Gastrocnemius medialis (tissue), 4 donors: ENCODE measurements at places on chromosomes 7 and 10. TPM values are rescaled to one million over a fixed set of nuclear protein-coding genes. Genes with fewer than 3 reads are reported as not detected.

GRCh38 chr7:156442516-156442915 lies 198.1 kb upstream of the RNF32 start:
- DNase-seq, result no peak
- H3K36me3 ChIP-seq, result no peaks in the 10 kb centered on the region
- no peak overlapping the region for H3K4me3 ChIP-seq
- H3K27me3 ChIP-seq, result no peaks in the 10 kb centered on the region
- no peak overlapping the region for H3K27ac ChIP-seq
- no peaks in the 10 kb centered on the region for H3K4me1 ChIP-seq

Gene FGFR2
- total RNA-seq, result 0.11 TPM

GRCh38 chr10:85916994-85917573 lies 449.5 kb downstream of the GRID1 start:
- no peak overlapping the region for H3K27ac ChIP-seq
- no peak overlapping the region for H3K4me3 ChIP-seq
- no peaks in the 10 kb centered on the region for H3K36me3 ChIP-seq
- H3K27me3 ChIP-seq, result no peaks in the 10 kb centered on the region

DNA sequence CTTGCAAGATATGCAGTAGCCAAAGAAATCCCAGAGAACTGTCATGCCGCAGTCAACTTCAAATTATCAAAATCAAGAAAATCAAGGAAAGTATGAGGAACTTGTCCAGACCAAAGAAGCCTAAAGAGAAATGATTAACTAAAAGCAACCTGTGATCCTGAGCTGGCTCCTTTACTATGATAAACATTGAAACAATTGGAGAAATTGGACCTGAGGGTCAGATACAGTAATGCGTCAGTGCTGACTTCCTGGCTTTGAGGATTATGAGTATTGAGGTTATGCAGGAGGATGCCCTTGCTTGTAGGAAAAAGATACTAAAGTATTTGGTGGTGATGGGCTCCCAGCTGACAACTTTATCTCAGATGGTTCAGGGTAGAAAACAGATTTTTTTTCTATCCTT lies 324.7 kb upstream of the AKR1E2 start:
- H3K27ac ChIP-seq, result no peak overlapping the region
- peaks cover 17% of the 10 kb centered on the region for H3K4me1 ChIP-seq
- no peaks in the 10 kb centered on the region for H3K27me3 ChIP-seq
- no peak for DNase-seq
- no peak overlapping the region for H3K4me3 ChIP-seq

- DNase-seq, result no peak
- H3K4me3 ChIP-seq, result no peak overlapping the region
- no peaks in the 10 kb centered on the region for H3K4me1 ChIP-seq
- no peak overlapping the region for H3K27ac ChIP-seq
- no peaks in the 10 kb centered on the region for H3K27me3 ChIP-seq
Observed at GRCh38 chr7:22179442-22179879, 177.5 kb downstream of the RAPGEF5 start.

Gene HOXA1
- not detected for total RNA-seq

Gene PLAC9
- total RNA-seq, result 4.6 TPM

Gene NUP205
- total RNA-seq, result 33.5 TPM

DNA sequence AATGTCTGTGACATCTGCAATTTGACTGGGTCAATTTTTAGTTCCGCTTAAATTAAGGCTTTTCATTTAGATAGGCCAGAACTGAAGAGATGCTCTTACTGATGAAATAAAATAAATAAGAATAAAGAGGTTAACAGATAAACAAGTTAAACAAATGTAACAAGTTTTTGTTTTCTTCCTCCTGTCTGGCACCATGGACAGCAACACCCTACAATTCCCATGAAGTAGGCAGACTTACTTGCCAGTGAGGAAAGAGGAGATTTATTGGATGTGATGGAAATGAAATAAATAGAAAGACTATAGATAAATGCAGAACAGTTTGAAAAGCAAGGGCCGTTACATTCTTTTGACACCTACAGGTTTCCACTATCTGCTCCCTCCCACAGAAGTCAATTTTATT lies 118.5 kb downstream of the AMPH start:
- no peaks in the 10 kb centered on the region for H3K4me1 ChIP-seq
- DNase-seq, result no peak
- no peak overlapping the region for H3K27ac ChIP-seq
- no peaks in the 10 kb centered on the region for H3K36me3 ChIP-seq

- no peaks in the 10 kb centered on the region for H3K36me3 ChIP-seq
- no peaks in the 10 kb centered on the region for H3K27me3 ChIP-seq
- H3K4me3 ChIP-seq, result no peak overlapping the region
- no peak for DNase-seq
Observed at GRCh38 chr7:158067219-158067930, 520.2 kb downstream of the PTPRN2 start.

Gene WNT8B
- total RNA-seq, result not detected

DNA sequence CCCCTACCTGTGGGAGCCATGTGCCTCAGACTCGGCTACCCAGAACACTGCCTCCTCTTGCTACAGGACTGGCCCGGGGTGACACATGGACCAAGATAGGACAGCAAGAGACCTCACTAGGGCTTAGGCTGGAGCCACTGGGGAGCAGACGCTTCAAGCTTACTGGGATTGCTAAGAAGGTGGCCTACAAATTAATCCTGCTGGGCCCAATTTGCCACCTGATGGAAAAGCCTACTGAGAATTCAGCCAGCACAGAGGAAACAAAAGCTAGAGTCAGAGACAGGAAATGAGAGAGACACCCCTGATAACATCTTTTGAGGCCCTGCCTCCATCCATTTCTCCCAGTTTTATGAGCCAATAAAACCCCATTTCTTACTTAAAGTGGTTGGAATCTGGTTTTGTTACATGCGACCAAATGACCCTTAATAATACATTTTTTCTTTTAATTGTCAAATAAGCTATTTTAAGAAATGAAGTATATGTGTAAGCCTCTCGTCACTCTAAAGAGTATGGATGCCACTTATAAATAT lies 282.1 kb downstream of the CXCL12 start:
- H3K27ac ChIP-seq, result no peak overlapping the region
- DNase-seq, result no peak
- no peaks in the 10 kb centered on the region for H3K36me3 ChIP-seq
- H3K4me3 ChIP-seq, result no peak overlapping the region
- H3K4me1 ChIP-seq, result no peaks in the 10 kb centered on the region

DNA sequence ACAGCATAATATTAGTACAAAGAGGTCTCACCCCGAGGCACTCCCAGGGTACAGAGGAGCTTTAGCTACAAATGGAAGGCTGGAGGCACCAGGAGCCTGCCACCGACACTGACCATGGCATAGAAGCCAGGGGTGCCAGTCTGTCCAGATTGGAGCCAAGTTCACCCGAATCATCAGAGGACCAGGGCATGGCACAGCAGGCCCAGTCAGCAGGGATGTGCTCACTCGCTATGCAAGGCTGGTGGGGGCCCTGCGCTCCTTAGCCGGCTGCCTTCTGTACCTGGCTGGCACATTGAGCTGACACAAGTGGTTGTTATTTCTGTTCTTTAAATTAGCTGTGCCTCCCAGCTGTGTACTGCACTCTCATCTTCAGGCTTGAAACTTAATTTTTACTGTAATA lies 149.3 kb downstream of the TCERG1L start:
- no peaks in the 10 kb centered on the region for H3K36me3 ChIP-seq
- H3K4me1 ChIP-seq, result no peaks in the 10 kb centered on the region
- peaks cover 5% of the 10 kb centered on the region for H3K27me3 ChIP-seq
- no peak overlapping the region for H3K27ac ChIP-seq
- DNase-seq, result no peak
- H3K4me3 ChIP-seq, result no peak overlapping the region

DNA sequence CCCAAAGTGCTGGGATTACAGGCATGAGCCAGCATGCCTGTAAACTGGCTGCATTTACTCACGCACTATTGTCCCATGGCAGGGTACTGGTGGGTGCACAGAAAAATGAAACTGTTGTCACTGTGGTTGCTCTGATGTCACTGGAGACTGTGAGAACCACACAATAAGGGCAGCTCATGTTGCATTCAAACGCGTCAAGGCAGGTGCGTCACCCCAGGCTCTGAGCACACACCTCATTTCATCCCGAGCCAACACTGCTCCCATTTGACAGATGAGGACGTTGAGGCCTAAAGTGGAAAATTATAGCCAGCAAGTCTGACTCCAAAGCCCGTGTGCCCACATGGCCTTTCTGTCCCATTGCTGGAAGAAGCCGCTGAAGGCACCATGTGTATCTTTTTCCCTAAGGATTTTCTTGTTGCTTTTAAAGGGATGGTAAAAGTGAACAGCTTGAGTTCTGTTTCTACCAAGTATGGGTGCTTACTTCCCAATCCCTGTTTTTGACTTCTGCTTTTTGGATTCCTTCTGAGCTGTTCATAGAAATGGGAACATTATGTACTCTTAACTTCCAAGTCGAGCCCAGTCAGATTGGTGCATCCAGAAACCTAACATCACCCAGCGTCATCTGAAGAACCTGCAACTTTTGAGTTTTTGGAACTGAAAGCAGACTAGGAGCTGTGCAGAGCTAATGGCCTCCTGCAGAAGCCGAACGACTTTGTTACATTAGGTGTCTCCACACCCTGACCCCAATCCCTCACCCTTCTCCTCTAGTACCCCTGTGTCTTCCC lies 60.1 kb upstream of the CARD11 start:
- no peak overlapping the region for H3K4me3 ChIP-seq
- H3K27me3 ChIP-seq, result no peaks in the 10 kb centered on the region

GRCh38 chr7:23098460-23098859 lies 7.1 kb upstream of the KLHL7 start:
- no peaks in the 10 kb centered on the region for H3K27me3 ChIP-seq
- DNase-seq, result no peak
- no peak overlapping the region for H3K27ac ChIP-seq

DNA sequence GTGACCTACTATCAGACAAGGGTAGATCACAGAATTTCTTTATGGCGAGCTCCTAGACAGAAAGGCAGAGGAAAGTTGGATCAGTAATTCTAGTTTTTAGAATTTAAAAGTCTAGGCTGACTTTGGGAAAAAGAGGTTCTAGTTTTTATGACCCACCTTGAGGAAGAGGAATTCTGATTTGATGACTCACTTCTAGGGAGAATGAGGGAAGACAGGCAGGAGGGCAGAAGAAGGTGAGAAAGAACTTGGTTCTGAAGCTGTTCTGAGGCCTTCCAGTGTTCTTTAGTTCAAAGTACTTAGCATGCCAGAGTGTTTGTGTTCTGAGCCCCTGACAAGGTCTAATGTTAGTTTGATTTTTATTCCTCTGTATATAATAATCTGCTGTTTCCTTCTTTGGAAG lies 97.2 kb downstream of the PODXL start:
- H3K27me3 ChIP-seq, result no peaks in the 10 kb centered on the region
- no peak overlapping the region for H3K4me3 ChIP-seq
- H3K4me1 ChIP-seq, result no peaks in the 10 kb centered on the region
- H3K36me3 ChIP-seq, result no peaks in the 10 kb centered on the region
- DNase-seq, result no peak
